HFFc6 (cell line): ENCODE measurements at places on chromosomes 11 and 22. TPM values are rescaled to one million over a fixed set of nuclear protein-coding genes. Genes with fewer than 3 reads are reported as not detected.

Gene GLYAT
- not detected in 3 replicates for total RNA-seq

Gene ABTB2
- 3.0 to 3.6 TPM (median 3.3 TPM) in 3 replicates for total RNA-seq

Gene DEPDC7
- 13.4 and 14.8 TPM in 2 replicates for total RNA-seq

Gene KCNK4
- not detected in 3 replicates for total RNA-seq

DNA sequence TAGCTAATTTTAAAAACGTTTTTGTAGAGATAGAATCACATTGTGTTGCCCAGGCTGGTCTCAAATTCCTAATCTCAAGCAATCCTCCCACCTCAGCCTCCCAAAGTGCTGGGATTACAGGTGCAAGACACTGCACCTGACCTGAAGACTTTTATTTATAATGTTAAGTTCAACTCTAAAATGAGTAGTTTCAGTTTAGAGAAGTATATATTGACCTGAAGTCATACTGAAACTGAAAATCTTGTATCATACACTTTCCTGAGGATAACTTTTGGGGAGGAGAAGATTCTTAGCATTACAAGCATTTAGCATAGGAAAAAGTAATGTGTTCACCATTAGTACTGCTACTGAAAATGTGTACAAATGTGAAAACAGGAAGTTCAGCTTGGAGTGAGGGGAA is 249.3 kb downstream of the CASP12 start:
- H3K4me3 ChIP-seq: no peak overlapping the region
- H3K27me3 ChIP-seq: 0 out of 2 replicates have a peak, but pooled peaks cover 2% of the 10 kb centered on the region
- no peak overlapping the region for H3K27ac ChIP-seq

DNA sequence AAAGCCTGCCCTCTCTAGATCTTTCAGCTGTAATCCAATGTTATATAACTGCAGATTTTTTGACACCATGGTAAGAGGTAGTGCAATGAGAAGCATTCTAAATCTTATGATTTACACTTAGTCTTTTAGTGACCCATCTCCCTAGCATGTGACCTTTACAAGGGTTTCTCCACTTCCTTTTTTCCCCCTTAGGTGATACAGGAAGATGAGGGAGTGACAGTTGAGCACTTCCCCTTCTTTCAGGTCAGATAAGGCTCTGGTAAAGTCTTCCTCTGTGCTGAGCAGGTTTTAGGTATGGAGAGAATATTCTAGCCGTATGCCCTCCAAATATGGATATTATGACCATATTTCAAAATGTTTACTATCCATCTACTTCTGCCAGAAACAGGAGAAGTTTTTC is 753.6 kb downstream of the JRKL start:
- H3K27me3 ChIP-seq: no peaks in the 10 kb centered on the region
- no peak for DNase-seq
- H3K36me3 ChIP-seq: no peaks in the 10 kb centered on the region
- H3K4me3 ChIP-seq: no peak overlapping the region

- no peaks in the 10 kb centered on the region for H3K36me3 ChIP-seq
- H3K4me3 ChIP-seq: no peak overlapping the region
- H3K27ac ChIP-seq: no peak overlapping the region
- H3K4me1 ChIP-seq: no peaks in the 10 kb centered on the region
These were observed 51.2 kb upstream of the EMID1 start for GRCh38 chr22:29154364-29155048.

- no peaks in the 10 kb centered on the region for H3K36me3 ChIP-seq
- peaks cover 7% of the 10 kb centered on the region for H3K27me3 ChIP-seq
These were observed 37.9 kb downstream of the NECTIN1 start for GRCh38 chr11:119691020-119691666.

GRCh38 chr22:30667107-30667493 is 575 bp downstream of the DUSP18 start:
- peak overlapping the region; percentile 93 for H3K27ac ChIP-seq
- H3K27me3 ChIP-seq: peaks cover 7% of the 10 kb centered on the region
- DNase-seq: no peak
- H3K4me3 ChIP-seq: peak overlapping the region; percentile 96
- H3K36me3 ChIP-seq: peaks cover 12% of the 10 kb centered on the region; the same call in 1 of the 2 replicates

GRCh38 chr11:58576887-58577471 is 1.3 kb upstream of the LPXN start:
- H3K4me3 ChIP-seq: peak overlapping the region; percentile 98
- no peaks in the 10 kb centered on the region for H3K27me3 ChIP-seq
- H3K27ac ChIP-seq: peak overlapping the region; percentile 100

- H3K27me3 ChIP-seq: no peaks in the 10 kb centered on the region; the same call in 1 of the 2 replicates
- peaks cover 8% of the 10 kb centered on the region for H3K36me3 ChIP-seq
- DNase-seq: no peak
- H3K4me1 ChIP-seq: peaks cover 25% of the 10 kb centered on the region
These were observed 54.4 kb downstream of the RRAS2 start for GRCh38 chr11:14304601-14305000.

GRCh38 chr11:59355226-59355625 is 3.5 kb upstream of the OR5AN1 start:
- H3K4me1 ChIP-seq: no peaks in the 10 kb centered on the region
- H3K36me3 ChIP-seq: no peaks in the 10 kb centered on the region
- H3K27ac ChIP-seq: no peak overlapping the region
- DNase-seq: no peak
- no peak overlapping the region for H3K4me3 ChIP-seq

DNA sequence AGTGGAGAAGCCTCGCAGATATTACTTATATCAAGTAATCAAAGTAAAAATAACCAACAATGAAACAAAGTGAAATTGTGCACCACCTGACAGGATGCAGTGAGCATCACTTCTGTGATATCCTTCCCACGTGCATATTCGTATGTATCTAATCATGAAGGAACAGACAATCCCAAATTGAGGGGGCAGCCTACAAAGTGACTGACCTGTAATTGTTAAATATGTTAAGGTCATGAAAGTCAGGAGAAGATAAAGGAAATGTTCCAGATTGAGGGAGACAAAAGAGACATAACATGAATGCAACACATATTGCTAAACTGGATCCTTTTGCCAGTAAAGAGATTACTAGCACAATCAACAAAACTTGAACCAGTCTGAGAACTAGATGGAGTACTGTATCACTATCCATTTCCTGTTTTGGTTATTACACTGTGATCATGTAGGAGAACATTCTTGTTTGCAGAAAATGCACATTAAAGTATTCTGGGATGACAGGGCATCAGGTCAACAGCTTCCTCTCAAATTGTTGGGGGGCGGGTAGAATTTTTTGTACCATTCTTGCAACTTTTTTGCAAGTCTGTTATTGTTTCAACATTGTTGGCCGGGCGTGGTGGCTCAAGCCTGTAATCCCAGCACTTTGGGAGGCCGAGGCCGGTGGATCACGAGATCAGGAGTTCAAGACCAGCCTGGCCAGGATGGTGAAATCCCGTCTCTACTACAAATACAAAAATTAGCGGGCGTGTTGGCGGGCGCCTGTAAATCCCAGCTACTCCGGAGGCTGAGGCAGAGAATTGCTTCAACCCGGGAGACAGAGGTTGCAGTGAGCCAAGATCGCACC is 2.0 kb downstream of the SBF2 start:
- peaks cover 34% of the 10 kb centered on the region for H3K36me3 ChIP-seq
- peak; percentile 36 for DNase-seq
- peaks cover 64% of the 10 kb centered on the region for H3K4me1 ChIP-seq

- H3K36me3 ChIP-seq: peaks cover 24% of the 10 kb centered on the region
- peaks cover 34% of the 10 kb centered on the region; the same call in 1 of the 2 replicates for H3K27me3 ChIP-seq
- no peak overlapping the region for H3K27ac ChIP-seq
- no peak for DNase-seq
- no peak overlapping the region for H3K4me3 ChIP-seq
- no peaks in the 10 kb centered on the region for H3K4me1 ChIP-seq
These were observed 37.7 kb upstream of the ANO1 start for GRCh38 chr11:70040452-70040851.

DNA sequence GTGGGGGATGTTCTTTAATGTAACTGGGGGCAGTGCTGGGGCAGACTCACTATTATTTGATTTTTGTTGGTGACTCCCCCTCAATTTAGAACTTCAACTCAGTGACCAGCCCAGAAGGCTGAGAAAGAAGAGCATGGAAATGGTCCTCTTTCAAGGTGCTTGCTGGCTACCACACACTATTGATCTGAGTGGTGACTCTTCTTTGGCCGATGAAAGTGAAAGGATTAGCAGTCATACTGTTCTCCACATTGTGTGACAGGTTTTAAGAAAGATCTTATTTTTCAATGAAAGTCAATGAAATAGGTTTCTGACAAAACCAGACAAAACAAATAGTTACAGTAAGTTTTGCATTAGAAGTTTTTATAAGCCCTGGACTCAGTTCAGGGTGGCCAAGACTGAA is 29.9 kb downstream of the NLRP14 start:
- H3K36me3 ChIP-seq: no peaks in the 10 kb centered on the region
- H3K4me1 ChIP-seq: peaks cover 9% of the 10 kb centered on the region
- H3K27me3 ChIP-seq: no peaks in the 10 kb centered on the region
- no peak overlapping the region for H3K27ac ChIP-seq
- H3K4me3 ChIP-seq: no peak overlapping the region

DNA sequence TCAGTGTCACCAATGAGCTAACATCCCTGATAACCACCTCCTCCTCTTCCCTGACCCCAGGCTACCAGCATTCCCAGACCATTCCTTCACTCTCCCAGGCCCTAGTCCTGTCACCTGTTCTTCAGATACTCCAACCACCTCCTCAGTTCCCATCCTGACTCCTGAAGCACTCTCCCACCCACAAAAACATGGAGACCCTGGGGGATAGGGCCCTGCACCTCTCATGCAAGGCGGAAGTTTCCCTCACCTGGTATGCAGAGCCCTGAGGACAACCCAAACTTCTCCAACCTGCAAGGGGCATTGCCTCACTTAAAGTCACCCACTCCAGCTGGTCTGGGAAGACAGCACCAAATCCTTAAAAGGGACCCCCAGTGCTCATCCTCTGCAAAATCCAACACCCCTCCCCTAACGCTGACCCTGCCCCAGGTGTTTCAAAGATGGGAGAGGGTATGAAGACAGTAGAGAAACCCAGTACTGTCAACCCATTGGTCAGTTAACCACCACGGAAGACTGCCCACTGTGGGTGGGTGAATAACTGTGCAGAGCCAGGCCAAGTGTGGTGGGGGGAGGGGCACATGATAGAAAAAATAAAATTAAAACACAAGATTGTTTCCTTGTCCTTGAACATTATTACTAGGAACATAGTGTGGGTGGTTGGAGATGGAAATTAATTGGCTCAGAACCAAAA is 1.4 kb downstream of the TNKS1BP1 start:
- peaks cover 36% of the 10 kb centered on the region for H3K36me3 ChIP-seq
- peak overlapping the region; percentile 93 for H3K4me3 ChIP-seq
- H3K4me1 ChIP-seq: peaks cover 68% of the 10 kb centered on the region

DNA sequence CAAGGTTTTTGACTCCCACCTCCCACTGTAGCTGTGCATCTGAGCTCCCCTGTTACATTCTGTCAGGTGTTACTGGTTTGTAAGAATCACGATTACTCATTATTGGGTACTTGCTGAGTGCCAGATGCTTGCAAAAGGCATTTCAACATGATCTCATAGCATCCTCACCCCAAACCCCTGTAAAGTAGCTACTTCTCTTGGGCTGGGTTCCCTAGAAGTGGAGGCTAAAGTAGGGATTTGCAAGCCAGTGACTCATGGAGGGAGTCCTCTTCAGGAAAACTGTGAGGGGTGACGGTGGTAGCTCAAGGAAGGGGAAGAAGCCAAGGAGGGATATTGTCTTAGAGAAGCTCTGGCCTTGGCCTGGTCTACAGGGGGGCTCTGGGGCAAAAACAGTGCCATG is 78.6 kb downstream of the TIMP3 start:
- peaks cover 19% of the 10 kb centered on the region for H3K4me1 ChIP-seq
- no peaks in the 10 kb centered on the region for H3K36me3 ChIP-seq
- peaks cover 40% of the 10 kb centered on the region for H3K27me3 ChIP-seq
- H3K27ac ChIP-seq: no peak overlapping the region
- no peak overlapping the region for H3K4me3 ChIP-seq
- DNase-seq: peak; percentile 52
